ENCODE measurements at places on chromosomes 13 and 19.
A peak's percentile ranks its signal among the peaks of the same experiment; 100 is the strongest.

- DNase-seq, result no peak
Observed at GRCh38 chr13:61830475-61830874, 414.8 kb upstream of the PCDH20 start.

DNA sequence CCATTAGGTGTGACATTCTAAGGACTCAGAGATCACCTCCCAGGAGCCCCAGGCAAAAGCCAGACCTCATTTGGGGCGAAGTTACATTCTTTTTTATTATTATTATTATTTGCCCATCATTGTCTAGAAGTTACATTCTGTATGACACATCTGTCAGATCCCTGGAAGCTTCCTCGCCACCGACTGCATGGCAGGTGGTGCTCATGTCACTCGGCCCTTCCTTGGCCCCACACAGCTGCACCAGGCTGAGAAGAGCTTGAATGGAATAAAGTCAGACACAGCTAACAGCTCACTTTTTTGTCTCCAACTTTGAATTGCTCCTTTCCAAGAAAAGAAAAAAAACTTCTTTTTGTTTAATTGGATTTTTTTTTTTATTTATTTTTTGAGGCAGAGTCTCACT lies 41.4 kb upstream of the LDLR start:
- DNase-seq, result no peak

GRCh38 chr19:1122021-1122971 lies 18.5 kb downstream of the GPX4 start:
- DNase-seq, result no peak

DNA sequence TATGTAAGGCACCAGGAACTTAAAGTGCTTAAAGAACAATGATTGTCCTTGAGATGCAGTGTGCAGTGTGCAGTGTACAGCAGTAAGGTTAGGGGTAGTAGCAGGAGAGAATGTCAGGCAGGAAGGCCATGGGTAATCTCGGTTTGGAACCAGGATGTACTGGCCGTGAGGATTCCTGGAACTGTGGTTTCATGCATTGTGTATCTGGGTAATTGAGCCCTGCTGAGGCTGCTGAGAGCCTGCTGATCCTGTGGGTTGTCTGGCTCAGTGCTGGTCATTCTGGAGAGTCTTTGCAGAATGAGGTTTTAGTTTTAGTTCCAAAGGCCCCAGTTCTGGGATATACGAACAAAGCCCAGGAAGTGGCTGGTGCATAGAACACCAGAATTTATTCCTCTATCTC lies 71.0 kb downstream of the ZNF568 start:
- DNase-seq, result no peak

- DNase-seq, result no peak
Observed at GRCh38 chr19:32343550-32344262, 1.7 kb upstream of the ZNF507 start.

GRCh38 chr19:10961073-10961860 lies 437 bp downstream of the SMARCA4 start:
- no peak for DNase-seq

DNA sequence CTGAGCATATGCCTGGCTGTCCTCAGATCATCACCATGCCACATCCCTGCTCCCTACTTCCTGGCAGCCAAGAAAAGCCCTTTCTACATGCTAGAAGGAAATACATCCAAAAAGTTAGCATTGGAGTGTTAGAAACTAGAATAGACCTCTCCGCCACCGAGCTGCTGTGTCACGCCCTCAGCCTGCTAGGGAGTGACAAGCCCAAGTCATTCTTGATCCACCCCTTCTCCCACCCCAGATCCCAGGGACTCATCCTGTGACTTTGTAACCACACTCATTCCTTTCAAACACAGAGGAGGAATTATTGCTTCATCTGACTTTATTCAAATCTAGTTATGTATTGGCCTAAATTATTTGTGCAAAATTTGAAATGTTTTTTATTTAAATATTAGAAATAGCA lies 45.3 kb downstream of the POLR1D start:
- no peak for DNase-seq

- no peak for DNase-seq
Observed at GRCh38 chr19:51712461-51713081, 11.2 kb downstream of the HAS1 start.

GRCh38 chr13:91661692-91662490 lies 263.5 kb downstream of the GPC5 start:
- DNase-seq, result no peak

DNA sequence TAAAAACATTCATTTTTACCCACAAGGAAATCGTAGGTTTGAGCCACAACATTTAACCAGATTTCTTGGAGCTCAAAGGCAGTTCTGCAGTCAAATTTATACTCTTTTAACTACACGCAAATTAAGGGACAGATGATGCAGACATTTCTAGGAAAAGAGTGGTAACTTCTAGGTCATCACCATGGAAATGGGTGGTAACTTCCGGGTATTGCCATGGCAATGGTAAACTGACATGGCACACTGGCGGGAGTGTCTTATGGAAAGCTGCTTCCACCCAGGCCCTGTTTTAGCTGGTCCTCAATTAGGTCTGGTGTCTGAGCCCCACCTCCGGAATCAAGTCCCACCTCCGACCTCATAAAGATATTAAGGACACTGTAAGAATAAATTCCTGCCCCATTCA lies 10.4 kb upstream of the LYPD5 start:
- no peak for DNase-seq

DNA sequence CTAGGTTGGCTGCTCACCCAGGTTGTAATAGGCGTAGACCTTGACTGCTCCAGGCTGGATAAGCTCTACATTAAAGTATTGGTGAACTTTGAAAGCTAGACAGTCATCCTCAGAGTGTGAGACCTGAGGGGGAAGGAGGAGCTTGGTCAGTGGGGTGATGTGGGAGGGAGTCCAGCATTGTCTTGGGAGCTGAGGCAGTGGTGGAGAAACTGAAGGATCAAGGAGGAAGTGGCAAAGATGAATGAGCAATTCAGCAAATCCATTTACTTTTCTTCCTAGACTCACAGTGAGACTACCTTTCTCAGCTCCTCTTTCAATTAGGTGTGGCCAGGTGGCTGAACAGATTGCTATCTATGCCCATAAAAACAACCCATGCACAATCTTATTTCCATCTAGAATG lies 10.2 kb upstream of the TNFSF14 start:
- DNase-seq, result no peak

DNA sequence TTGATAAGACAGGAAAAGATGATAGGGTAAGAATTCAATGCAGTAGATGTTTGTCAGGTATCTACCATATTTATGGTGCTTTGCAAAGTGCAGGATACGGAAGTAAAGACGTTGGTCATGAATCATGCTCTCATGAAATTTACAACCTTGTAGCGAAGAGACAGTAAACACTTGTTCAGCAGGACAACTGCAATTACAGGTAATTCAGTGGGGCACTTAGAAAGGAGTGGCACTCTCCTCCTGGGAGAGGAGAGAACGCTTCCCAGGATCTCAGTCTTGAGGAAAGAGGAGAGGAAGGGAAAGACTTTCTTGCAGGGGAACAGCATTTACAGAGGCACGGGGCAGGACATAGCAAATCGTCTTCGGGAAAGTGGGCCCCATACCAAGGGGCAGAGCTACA lies 46.4 kb downstream of the SOX1 start:
- DNase-seq, result no peak

GRCh38 chr13:46721054-46721453 lies 75.9 kb downstream of the ESD start:
- DNase-seq, result no peak

DNA sequence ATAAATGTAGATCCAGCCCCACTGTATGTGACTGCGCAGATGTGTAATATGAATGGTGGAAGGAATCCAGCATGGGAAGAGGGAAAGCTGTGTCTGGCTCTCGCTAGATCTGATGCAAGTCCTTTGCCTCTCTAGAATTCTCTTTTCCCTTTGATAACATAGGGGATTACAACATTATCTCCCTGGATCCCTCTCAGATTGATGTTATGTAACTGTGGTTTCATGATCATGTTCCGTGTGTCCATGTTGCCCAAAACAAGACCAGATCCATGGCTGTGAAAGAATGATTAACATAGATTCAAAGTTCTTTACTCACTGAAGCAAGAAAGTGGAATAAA lies 184.0 kb upstream of the UBL3 start:
- DNase-seq, result no peak

DNA sequence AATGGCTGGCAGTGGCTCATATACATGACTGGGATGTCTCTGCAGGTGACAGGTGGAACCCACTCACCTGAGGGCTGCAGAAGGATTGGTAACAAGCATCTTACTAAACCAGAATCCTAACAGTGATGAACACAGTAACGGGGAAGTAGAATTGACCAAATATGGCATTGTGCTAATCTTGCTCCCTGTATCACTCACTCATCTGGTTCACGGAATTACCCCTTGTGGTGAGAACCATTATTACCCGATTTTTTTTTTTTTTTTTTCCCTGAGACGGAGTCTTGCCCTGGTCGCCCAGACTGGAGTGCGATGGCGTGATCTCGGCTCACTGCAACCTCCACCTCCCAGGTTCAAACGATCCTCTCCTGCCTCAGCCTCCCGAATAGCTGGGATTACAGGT lies 69.5 kb downstream of the PTPRS start:
- no peak for DNase-seq

DNA sequence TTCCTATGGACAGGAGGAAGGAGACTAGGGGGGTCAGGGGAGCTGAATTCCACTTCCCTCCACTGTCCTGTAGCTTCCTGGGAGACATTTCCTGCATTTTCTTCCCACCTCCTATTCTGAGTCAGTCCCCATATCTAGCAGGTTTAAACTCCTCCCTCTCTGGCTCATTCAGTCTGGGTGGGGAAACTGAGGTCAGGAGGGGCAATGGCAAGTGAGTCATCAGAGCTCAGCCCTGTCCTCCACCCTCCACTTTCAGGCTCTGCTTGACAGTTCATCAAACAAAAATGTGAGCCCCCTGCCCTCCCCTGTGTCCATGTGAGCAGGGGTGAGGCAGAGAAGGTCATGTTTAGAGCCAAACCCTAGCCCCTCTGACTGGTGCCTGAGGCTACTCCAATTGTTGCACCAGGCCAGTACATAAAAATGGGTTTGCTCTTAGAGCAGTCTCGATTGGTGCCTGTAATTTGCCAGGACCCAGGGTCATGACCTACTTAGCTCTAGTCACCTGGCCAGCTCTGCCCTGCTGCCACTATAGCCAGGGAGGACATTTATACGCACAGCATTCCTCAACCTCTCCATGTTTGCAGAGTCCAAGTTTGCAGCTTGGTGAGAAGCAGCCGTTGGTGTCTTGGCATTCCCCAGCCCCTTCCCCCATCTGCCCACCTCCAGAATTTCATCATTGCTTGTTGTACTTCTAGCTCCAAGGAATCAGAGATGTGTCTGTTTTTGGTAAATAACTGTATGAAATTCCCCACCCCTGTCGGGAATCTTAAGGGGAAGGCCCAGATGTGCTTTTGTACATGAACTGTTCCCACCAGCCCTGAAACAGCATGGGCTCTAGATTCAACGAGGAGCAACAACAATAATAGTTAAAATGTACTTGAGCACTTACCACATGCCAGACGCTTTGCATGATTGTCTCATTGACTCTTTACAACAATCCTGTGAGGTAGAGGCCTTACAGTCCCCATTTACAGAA lies 20.7 kb downstream of the SAMD4B start:
- no peak for DNase-seq

DNA sequence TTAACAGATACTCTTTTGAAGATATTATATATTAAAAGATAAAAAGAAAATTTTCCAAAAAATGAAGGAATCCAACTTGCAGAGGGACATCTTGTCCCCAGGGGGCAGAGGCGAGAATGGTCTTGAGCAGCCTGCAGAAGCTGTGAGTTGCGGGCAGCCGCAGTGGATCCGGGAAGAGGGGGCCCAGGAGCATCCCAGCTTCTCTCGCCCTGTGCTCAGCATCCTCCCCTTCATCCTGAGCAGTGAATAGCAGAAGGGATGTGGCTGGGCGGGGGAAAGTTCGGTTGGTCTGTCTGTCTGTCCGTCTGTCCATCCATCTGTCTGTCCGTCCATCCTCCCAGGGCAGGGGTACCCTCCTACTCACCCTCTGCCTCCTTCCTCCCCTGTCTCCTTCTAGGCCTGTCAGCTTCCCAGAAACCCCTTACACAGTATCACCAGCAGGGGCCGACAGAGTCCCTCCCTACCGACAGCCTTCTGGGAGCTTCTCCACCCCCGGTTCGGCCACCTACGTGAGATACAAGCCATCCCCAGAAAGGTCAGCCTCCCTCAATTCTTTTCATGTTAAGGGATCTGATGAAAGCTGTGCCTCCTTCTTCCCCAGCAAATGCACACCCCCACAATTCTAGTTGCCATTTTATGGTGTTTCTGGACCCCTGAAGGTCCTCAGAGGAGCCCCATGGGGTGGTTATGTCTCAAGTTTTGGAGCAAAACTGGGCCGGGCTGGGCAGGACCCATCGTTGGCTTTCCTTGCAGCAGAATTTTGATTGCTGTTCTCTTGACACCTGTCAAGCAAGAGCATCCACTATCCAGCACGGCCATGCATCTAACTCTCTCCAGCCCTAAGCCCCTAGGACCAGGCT lies 81.6 kb downstream of the DPF1 start:
- peak; percentile 37 for DNase-seq

DNA sequence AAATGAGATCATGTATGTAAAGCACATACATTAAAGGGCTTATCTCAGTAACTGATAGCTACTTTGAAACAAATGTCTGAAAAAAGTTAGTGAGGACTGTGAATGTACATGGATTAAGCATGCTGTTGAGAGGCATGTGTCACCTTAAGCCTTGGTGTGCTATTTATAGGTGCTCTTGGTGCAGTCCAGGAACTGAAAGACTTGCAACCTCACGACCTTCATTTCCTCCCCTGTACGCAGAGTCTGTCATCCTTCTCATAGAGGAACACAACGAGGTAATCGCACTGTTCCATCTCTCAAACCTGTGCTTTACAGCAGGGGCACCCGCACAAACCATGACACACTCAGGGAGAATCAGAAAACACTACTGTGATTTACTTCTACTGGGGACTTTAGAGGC lies 65.6 kb downstream of the UFM1 start:
- no peak for DNase-seq

DNA sequence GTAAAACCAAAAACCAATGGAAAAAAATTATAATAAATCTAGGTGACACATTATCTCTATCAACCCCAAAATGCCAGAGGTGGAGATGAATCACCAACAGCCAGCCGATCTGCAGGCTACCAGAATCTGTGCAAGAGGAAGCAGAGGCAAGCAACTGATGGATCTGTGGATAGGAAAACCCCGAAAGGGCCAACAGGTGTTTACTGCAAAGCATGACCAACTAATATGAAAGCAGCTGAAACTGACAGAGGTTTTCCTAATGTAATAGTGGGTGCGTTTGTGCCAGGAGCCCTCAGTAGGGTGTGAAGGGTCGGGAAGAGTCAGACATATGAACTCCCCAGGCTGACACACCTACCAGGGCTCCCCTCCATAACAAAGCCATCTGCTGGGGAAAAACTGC lies 554.6 kb downstream of the RFC3 start:
- DNase-seq, result no peak

DNA sequence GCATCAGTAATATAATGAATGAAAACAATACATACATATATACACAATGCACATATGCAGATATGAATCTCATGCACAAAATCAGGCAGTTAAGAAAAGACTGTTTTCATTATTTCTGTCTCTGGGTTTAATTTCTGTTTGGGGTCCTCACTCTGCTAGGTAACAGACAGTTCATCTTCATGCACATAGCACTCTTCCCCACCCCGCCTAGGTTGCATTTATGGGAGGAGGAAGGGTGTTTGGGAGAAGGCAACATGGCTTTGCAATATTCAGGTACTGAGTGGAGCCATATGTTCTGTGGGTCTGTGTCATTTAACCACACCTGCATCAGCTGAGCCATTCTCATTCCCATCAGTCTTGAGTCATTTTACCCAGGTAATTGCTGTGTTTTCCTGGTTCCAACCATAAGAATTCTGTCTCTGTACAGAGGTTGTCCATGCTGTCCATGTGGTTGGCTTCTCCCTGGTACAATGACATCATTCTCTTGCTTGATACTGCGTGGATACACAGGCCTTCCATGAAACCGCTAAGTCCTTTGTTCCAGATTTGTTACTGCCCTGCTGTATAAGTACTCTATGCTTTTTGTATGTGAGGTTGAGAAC lies 45.3 kb downstream of the RFC3 start:
- DNase-seq, result no peak

Measured in NCI-H1930 (cell line).